ENCODE measurements at places on chromosomes 2 and 18.

DNA sequence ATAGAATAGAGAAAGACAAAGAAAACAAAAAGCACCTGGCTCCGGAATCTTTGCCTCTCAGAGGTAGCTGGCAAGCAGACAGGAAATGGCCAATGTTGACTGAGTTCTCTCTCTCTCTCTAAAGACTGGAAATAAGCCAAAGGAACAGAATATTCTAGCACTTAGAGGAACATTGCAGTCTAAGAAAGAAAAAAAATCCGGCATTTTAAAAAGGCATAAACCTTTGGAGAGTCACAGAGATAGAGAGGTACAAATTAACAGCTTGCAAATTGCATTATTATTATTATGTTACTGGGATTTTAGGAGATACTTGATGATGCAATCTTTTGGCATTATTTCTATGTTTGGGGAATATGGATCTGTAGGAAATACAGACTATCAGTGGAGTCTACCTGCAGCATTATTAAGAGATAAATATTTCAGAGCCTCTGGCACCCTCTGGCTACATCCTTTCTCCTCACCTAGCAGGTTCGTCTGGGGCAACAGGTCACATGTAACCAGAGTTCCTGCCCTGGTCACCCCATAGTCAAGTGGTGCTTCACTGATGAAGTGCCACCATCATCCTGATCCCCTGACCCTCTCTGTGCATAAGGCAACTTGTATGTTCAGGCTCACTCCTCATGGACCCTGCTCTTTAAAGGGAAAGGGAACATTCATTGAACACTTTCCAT lies 318.9 kb upstream of the ACVR2A start:
- no peak for DNase-seq

- no peak for DNase-seq
These were observed 29.6 kb upstream of the TMEM177 start for GRCh38 chr2:119649364-119649917.

DNA sequence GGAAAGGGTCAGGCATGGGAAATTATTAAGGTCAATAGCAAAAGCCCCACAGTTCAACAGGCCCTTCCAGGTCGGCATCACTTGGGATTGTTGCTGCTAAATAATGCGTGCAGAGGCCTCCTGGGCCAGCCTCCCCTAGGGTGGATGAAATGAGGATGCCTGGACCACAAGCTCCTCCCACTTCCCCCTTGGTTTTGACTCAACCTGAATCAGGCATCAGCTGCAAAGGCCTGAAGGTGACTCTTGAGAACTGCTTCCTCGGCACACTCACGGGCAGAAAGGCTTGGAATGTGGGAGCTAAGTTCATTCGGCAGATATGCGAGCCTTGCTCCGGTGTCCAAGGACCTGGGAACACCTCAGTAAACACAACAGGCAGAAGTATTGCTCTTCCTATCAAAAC lies 69.3 kb downstream of the MBP start:
- DNase-seq, result peak; percentile 47

DNA sequence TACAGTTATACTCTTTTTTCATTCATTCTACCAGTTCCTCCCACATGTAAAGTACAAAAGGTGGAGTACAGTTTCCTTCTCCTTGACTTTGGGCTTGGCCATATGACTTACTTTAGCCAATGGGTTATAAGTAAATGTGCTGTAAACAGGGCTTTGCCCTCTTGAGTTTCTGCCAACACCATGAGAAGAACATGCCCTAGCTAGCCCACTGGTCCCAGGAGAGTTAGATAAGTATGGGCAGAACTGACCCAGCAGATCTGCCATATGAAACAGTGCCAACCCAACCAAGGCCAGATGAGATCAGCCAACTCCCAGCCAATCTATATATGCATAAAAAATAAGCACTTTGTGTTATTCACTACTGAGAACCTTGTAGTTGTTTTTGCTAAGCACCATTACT lies 25.5 kb downstream of the ZC3H8 start:
- DNase-seq, result no peak

GRCh38 chr2:227570615-227571014 lies 28.1 kb upstream of the SCYGR2 start:
- no peak for DNase-seq

DNA sequence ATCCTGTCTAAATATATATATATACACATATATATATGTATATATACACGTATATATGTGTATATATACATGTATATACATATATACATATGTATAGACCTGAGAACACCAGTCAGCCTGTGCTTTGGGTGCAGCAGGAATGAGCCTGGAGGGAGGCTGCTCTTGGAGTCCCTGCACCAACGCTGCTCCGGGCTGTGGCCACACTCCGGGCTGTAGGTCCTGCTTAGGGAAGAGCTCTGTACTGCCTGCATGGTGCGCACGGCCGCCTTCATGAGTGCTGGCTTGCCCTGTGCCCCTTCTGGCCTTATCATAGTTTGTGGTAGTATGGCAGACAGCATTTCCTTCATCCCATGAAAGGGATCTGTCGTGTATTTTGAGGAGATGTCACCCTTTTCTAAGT lies 360.9 kb downstream of the TDRD15 start:
- no peak for DNase-seq

DNA sequence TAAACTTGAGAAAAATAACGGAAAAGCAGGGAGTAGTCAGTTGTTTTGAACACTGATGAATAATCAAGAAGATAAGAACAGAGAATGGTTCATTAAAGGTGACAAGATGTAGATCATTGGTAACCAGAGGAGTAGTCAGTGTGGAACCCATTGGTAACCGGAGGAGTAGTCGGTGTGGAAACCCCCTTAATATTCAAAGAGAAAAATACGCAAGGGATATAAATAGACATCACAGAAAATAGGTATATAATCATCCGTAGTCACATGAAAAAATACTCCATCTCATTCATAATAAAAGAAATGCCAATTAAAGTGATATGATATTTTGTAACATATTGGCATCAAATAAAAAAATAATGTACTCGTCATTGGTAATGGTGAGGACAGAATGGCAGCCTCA lies 70.6 kb upstream of the EPAS1 start:
- DNase-seq, result no peak

- DNase-seq, result no peak
These were observed 59.2 kb downstream of the DOCK10 start for GRCh38 chr2:224982910-224983711.

- no peak for DNase-seq
These were observed 58.4 kb upstream of the CAVIN2 start for GRCh38 chr2:191905336-191905735.

- no peak for DNase-seq
These were observed 136.5 kb downstream of the TXNL1 start for GRCh38 chr18:56501896-56502295.

DNA sequence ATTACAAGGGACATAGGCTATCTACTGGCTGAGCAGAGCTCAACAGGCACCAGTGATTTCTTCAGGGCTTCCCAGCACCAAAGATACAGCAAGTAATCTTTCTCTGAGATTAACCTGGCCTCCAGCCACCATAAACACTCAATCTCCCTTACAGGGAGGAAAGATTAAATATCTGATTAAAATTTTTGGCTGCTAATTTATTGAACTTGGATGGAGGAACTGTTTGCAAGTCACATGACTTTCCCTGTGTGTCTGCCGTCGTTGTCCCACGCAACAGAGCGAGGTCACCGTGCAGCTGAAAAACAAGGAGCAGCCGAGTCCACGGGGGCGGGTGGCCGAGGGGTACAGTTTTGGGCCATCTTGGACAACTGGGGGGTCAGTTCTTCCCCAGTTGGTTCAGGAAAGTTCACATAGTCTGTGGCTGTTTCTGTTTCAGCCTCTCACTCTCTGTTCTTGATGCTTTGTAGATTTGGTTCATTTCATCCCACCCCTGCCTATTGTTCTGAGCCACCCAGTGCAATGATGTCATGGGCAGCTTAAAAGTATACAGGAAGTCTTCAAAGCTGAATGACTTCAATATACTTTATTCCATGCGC lies 186.8 kb upstream of the CTAGE1 start:
- DNase-seq, result no peak

GRCh38 chr2:226396541-226396940 lies 403.1 kb downstream of the IRS1 start:
- DNase-seq, result no peak

GRCh38 chr2:68284896-68285295 lies 32.6 kb upstream of the PPP3R1 start:
- no peak for DNase-seq

DNA sequence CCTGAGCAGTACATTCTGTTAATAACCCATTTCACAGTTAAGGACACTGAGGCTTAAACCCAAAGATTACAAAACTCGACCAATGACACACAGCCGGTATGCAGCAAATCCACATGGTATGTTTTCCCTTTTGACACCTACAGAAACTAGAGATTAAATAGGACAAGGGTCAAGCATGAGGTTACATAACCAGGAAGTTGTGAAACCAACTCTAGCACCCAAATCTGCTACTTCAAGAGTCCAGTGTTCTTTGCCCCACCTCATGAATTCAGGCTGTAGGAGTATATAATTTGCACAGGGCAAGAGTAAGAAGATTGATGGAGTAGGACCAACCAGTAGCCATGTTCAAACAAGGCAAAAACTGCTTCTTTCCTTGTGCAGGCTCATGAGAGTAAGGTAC lies 249.8 kb downstream of the BCL11A start:
- DNase-seq, result no peak

DNA sequence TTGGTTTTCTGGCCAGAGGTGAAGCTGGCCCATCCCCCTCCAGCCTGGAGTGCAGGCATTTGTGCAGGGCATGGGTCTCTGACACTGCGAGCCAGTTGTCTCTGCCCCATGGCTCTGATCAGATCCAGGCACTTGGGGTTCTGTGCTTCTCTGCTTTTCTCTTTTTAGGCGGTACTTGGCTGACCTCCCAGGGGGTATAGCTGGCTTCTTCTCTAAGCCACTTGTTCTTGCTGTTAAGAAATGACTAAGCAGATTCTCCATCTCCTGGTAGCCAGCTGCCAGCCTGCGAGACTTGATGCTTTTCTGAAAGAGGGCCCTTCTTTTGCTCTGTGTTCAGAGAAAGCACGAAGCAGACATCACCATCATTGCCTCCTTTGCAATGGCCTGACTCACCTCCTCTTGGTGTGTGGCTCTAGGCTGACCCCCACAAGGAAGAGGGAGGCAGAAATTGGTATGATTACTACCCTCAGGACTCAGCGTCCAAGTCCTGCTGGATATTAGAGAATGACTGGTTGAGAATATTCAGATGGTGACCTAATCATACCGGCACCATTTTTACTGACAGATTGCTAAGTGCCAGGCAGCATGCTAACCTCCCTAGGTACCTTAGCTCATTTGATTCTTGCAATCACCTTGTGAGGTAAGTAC lies 32.7 kb downstream of the TNP1 start:
- DNase-seq, result no peak

DNA sequence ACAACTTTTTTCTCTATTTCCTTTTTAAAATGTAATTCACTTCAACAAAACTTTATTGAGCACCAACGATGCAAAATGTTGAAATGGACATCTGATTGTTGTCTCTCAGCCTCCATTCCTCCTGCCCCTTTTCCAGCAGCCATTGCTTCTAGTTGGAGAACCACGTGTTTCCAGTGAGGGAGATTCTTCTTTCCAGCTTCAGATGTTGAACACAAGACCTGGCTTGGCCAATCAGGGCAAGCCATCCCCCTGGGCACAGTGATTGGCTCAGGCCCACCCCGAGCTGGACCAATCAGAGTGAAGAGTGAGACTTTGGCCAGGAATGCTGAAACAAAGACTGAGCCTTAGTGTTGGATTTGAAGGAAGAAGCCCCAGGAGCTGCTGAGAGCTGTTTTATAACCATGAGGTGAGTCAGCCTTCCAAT lies 59.0 kb downstream of the E2F6 start:
- DNase-seq, result no peak

GRCh38 chr18:78773303-78773755 lies 206.3 kb upstream of the SALL3 start:
- DNase-seq, result no peak

- no peak for DNase-seq
These were observed 18.5 kb downstream of the PMAIP1 start for GRCh38 chr18:59918320-59918755.

DNA sequence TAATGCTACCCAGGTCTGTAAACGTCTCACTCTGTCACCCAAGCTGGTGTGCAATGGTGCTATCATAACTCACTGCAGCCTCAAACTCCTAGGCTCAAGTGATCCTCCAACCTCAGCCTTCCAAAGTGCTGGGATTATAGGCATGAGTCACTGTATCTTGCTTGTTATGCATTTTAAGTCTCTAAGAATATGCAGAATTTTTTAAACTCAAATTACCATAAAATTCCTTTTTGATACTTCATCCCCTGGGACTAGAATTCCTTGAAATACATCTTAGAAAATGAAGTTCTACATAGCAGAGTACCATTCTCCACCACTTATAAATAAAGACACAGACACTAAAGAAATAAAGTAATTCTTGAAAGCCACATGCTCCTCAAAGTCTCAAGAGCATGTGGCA lies 30.2 kb upstream of the LRATD1 start:
- no peak for DNase-seq

DNA sequence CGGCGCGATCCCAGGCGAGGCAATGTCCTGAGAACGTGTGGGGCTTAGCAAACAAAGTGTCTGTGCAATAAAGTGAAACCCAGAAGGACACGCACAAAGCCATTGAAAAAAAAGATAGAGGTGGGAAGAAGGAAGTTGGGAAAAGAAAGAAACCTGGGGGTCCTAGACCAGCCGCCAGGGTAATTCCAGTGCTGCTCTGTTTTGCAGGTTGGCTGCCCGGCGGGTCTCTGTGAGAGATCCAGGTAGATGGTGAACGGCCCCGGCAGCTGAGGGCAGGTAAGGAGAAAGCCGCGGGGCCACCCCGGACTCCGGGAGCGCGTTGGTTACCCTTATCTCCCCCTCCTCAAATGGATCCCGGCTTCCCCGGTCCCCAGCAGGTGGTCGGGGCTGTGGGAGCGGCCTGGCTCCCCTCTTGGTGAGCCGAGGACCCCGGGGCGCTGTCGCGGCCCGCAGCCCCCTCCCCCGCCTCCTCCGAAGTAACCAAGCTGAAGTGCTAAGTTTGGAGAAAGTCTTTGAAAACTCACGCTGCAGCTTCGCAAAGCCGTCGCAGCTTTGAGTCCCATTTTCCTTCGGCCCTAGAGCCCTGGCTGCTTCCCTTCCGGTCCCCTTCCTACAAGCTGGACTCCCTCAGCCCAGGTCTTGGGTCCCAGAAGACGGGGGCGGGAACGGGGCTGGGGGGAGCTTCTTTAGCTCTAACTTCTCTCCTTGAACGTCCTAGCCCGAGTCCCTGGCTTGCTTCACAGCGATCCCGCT lies 588 bp downstream of the OTX1 start:
- DNase-seq, result no peak
